C1 segment of cervical spinal cord (tissue), 14 donors: ENCODE measurements at places on chromosomes 3 and 15.

- DNase-seq: no peak
Observed at GRCh38 chr3:196270499-196270898, 17.0 kb downstream of the PCYT1A start.

DNA sequence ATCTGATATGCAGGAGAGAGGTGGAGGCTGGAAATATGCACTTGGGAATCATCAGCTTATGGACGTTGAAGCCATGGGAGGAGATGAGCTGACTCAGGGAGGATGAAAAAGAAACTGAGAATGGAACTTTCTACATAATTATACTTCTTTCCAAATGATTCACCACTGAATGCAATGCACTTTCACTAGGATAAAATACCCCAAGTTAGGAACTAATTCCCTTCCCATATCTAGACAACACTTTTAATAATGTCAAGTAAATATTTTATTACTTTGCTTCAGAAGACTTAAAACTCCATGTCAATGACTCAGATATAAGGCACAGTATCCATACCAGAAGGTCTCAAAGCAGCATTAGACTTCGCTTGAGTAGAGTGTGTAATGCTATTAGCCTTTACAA, 24.2 kb downstream of the NPTN start:
- DNase-seq: no peak

DNA sequence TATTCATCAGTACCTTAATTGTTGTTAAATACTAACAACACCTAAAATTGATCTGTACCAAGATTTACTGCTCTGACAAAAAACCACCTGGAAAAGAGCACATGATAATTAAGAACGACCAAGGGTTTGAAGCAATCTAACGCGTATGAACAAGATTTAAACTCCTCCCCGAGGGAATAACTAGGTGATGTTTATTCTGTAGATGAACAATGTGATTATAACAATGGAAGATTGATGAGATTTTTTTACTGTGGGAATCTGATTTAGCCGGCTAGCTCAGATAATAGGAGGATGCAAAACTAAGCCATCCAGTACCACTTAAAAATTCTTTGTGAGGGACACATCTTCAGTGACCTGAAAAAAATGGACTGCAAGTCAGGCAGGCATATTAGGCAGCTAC, 222.1 kb downstream of the FHIT start:
- no peak for DNase-seq

DNA sequence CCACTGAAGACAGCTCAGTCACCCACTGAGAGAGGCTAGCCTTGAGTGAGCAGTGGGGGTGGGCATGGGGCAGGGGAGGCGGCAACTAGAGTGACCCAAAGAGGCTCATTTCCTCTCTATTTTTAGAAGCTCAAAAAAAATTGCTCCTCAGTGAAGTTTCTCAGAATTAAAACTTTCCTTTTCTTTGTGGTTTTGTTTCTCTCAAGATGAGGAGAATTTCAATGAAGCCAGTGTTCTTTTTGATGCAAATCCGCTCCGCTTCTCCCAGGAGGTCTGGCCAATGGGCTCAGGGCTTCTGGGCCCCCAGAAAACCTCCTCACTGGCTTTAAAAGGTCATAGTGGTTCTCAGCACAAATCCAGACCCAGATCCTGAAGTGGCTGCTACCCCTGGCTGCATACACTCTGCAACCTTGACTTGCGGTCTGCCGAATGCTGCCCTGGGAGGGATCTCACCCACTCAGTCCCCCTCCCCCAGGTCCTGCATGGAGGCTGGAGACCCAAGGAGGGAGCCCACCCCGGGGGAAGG, at the start of gene ACSBG1:
TSS of gene ACSBG1 (minus strand) at position 51 of the 526 bp plus-strand sequence. CDS start 64 bp downstream, outside the sequence.
- DNase-seq: no peak

DNA sequence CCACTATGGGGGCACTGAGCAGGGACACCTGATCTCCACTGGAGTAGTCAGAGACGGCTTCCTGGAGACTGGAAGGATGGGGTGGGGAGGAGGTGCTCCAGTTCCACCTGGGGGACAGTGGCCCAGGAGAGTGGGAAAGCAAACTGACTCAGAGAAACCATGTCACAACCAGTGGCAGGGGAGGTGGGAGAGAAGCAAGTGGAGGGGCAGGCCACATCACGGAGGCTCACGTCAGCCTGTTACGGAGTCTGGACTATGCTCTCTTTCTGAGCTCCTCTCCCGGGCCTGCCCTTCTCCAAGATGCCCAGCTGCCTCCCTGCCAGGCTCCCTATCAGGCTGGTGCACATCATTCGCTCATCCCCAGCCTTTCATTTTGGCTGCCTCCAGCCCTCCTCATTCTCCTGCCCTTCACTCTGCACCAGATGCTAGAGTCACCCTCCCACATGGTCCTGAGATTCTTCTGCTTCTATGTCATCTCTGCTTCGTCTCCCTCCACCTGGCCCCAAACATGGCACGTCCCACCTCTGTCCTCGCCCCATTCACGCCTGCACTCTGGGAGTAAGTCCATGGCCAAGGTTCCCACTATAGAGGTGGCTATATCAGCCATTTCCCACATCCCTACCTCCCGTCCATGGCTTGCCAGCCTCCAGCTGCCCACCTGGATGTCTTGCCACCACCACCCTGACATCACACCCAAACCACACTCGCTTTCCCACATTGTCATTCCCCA, 100.3 kb downstream of the ADCY5 start:
- no peak for DNase-seq

- no peak for DNase-seq
Observed at GRCh38 chr3:97721446-97721845, 43.1 kb upstream of the ARL6 start.

DNA sequence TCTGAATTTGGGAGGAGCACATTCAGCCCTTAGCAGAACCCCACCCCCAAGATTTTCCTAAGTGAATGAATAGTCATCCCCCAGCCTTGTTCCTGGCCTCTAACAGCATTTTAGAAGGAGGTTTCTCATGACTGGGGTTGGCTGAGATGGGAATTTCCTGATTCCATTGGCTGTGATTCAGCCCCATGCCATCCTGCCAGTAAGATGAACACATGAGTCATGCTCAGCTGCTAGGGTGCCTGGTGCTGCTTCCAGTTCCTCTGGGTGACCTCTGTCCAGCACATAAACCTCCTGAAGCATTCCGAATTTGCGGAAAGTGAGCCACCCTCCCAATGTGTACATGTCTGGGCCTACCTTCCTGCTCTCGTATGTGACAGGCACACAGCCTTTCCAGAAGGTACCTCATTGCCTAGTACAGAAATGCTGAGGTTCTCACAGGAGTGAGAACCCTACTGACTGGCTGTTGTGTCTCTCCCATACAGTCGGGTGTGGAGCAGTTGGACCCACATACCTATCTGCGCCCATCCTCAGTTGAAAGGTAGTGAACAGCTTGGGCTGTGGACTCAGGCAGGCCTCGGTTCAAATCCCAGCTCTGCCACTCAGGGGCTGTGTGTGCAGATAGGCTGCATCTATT, 91.7 kb downstream of the APBA2 start:
- DNase-seq: peak; percentile 78

GRCh38 chr3:166274351-166275023, 437.3 kb upstream of the BCHE start:
- no peak for DNase-seq

GRCh38 chr3:144394032-144394431, 422.4 kb downstream of the DIPK2A start:
- DNase-seq: no peak

GRCh38 chr15:64105113-64105704, 9.4 kb downstream of the SNX1 start:
- DNase-seq: no peak

- DNase-seq: no peak
Observed at GRCh38 chr15:96807361-96807760, 476.9 kb downstream of the NR2F2 start.

GRCh38 chr15:54772663-54773062, 424.1 kb downstream of the RSL24D1 start:
- no peak for DNase-seq

GRCh38 chr15:36924034-36924433, 176.3 kb downstream of the MEIS2 start:
- DNase-seq: no peak

- no peak for DNase-seq
Observed at GRCh38 chr3:141442446-141442845, 44.4 kb upstream of the RASA2 start.

DNA sequence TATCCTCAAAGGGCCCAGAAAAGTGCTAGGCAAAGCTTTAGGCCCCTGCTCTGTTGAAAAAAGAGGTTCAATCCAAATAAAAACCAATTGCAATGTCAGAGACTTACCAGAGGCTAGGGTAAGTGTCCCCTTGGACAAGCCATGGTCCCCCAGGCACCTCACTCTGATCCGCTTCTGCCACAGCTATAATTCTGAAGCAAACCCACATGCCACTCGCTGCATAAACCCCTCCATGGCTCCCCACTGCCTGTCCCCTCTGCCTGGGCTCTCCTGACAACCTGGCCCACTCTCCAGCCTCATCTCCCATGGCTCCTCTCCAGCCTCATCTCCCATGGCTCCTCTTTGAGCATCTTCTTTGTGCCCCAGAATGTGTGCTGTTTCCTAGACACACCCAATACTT, 169.6 kb upstream of the TLE3 start:
- no peak for DNase-seq

DNA sequence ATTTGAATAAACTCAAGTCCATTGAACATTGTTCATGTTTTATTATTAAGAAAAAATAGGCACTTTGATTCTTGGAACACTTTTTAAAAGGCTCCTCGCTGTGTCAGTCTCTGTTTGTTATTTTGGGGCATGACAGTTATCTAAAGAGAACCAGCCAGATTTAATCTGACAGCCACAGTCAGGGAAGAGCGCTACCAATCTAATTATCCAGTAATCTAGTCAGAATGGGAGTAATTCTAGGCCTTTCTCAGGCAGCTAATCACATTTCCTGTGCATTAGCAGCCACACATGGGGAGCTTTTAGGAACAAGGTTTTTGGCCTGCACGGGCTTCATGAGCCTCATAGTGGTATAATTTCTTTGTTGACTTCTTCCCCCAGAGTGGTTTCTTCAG, 362.2 kb downstream of the RBMS3 start:
- no peak for DNase-seq
